ENCODE measurements at places on chromosomes 7 and 10. TPM values are rescaled to one million over a fixed set of nuclear protein-coding genes. Genes with fewer than 3 reads are reported as not detected.
A peak's percentile ranks its signal among the peaks of the same experiment; 100 is the strongest.

The LIPJ gene
- 0.28 TPM for total RNA-seq

The PRSS37 gene
- total RNA-seq = not detected

The HTR7 gene
- total RNA-seq = 3.0 TPM

The HKDC1 gene
- total RNA-seq = 1.5 TPM

The AFAP1L2 gene
- total RNA-seq = 47.6 TPM

The TEX47 gene
- total RNA-seq = not detected

The SCART1 gene
- 2.9 TPM for total RNA-seq

The MEOX2 gene
- total RNA-seq = 17.0 TPM

DNA sequence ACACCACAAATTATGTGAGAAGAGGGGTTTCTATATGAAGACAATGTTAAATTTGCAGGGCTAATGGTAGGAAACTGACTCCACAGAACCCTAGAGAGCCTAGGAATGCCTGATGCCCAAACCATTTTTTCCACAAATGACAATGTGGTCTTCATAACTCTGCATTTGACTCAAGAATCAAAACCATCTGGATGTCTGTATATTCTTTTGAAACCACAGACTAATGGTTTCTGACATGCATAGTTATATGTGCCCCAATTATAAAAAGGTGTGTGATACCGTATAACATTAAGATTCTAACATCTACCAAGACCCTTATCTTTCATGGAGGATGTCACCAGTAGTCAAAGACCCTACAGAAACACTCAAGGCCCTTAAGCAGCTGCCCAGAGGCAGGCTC, 20.3 kb downstream of the SEC61G start:
- H3K27me3 ChIP-seq = no peaks in the 10 kb centered on the region
- no peaks in the 10 kb centered on the region for H3K4me1 ChIP-seq
- no peak overlapping the region for H3K27ac ChIP-seq
- no peak for DNase-seq
- no peak overlapping the region for H3K4me3 ChIP-seq
- H3K36me3 ChIP-seq = no peaks in the 10 kb centered on the region

DNA sequence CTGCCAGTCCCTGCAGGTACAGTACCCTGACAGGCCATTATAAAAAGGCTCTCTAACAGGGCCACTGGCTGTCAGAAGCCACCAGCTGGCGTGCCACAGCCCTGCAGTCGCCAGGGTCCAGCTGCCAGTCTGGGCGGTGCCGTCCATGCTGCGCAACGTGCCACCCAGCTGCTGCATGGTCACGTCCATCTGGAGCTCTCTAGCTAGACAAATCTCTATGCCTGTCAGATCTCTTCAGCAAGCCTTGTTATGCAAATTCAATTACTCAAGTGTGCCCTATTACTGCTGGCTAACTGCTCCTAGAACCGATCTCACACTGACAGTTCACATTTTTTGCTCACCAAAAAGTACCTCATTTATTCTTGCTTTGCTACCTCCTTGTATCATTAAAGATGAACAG, 75.9 kb downstream of the HIBADH start:
- no peak overlapping the region for H3K4me3 ChIP-seq
- peaks cover 5% of the 10 kb centered on the region for H3K4me1 ChIP-seq
- H3K27ac ChIP-seq = no peak overlapping the region

- no peaks in the 10 kb centered on the region for H3K27me3 ChIP-seq
- H3K4me1 ChIP-seq = peaks cover 3% of the 10 kb centered on the region
- H3K4me3 ChIP-seq = no peak overlapping the region
- no peak for DNase-seq
- H3K36me3 ChIP-seq = no peaks in the 10 kb centered on the region
- H3K27ac ChIP-seq = no peak overlapping the region
Observed at GRCh38 chr7:139948587-139949335, 114.0 kb downstream of the PARP12 start.

DNA sequence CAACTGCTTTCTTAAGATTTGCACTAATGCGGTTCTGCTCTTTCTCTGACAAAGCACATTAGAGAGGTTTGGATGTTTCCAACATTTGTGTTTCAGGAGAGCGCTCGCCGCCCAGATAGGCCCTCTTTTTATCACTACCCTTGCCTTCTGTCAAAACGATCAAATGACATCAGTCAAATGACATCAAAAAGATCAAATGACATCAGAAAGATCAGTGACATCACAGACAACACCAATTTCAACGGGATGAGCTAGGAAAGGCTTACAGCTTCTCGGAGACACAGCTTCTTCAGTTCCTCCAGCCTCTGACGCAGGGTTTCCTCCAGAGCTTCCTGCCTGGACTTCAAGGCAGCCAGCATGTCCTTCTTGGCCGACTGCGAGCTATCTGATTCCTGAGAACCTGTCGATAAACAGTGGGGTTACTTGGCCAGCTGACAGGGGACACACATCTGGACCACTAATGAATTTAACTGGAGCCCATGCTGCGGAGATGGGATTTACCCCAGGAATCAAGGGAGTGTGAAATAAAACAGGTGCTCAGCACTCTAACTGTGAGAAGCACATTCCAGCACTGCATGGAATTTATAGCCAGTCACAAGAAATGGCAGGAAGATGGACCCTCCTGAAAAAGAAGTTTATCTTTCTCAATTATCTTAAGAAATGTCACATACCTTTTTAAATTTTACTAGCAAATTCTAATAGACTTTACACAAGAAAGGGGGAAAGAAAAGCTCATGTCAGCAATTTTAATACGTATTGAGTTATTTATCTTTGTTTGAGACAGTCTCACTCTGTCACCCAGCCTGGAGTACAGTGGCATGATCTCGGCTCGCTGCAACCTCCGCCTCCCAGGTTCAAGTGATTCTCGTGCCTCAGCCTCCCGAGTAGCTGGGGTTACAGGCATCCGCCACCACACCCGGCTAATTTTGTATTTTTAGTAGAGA, 88.2 kb downstream of the PRPF18 start:
- H3K27ac ChIP-seq = peak overlapping the region; percentile 72
- peaks cover 9% of the 10 kb centered on the region for H3K4me1 ChIP-seq
- no peak overlapping the region for H3K4me3 ChIP-seq
- no peak for DNase-seq

DNA sequence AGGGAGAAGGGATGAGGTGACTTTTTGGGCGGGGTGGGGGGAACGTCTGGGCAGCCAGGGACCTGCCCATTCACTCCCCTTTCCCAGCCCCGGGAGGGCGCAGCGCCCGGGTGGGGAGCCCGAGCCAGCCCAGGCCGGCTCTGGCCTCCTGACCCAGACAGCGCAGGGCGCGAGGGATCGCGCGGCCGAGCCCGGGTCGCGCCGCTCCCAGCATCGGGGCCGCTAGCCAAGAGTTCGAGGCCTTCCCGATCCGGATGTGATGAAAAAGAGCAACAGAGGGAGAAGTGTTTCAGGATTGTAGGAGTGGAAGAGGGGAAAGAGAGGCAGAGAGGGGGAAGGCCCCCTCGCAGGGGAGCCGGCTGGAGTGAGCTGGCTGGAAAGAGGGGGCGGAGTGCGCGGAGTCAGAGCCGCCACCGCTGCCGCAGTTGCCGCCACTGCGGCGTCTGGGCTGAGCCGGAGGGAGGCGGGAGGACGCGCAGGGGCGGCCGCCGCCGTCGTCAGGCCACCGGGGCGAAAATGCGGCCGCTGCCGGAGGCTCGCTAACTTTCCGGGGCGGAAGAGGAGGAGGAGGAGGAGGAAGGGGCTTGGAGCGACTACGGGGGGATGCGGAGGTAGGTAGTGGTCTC, at the start of gene MDFIC:
MDFIC (plus strand) TSS at position 69 of the 626 bp plus-strand sequence. CDS start 940 bp downstream, outside the sequence.
- peak; percentile 71 for DNase-seq
- H3K27ac ChIP-seq = peak within 1 kb of the TSS; percentile 86
- no peaks in the 10 kb centered on the region for H3K27me3 ChIP-seq
- H3K4me1 ChIP-seq = peaks cover 5% of the 10 kb centered on the region
- no peaks in the 10 kb centered on the region for H3K36me3 ChIP-seq

- H3K36me3 ChIP-seq = no peaks in the 10 kb centered on the region
- H3K27ac ChIP-seq = peak overlapping the region; percentile 62
- H3K4me1 ChIP-seq = peaks cover 7% of the 10 kb centered on the region
Observed at GRCh38 chr10:76974017-76974691, 663.5 kb downstream of the KCNMA1 start.

- H3K4me1 ChIP-seq = no peaks in the 10 kb centered on the region
- no peaks in the 10 kb centered on the region for H3K36me3 ChIP-seq
- H3K27me3 ChIP-seq = no peaks in the 10 kb centered on the region
- no peak overlapping the region for H3K4me3 ChIP-seq
- DNase-seq = no peak
Observed at GRCh38 chr7:19869979-19870378, 96.6 kb upstream of the TMEM196 start.

GRCh38 chr10:8379906-8380832, 325.7 kb downstream of the GATA3 start:
- H3K27me3 ChIP-seq = no peaks in the 10 kb centered on the region
- no peaks in the 10 kb centered on the region for H3K36me3 ChIP-seq
- no peak overlapping the region for H3K4me3 ChIP-seq
- no peak overlapping the region for H3K27ac ChIP-seq
- H3K4me1 ChIP-seq = no peaks in the 10 kb centered on the region
- no peak for DNase-seq

DNA sequence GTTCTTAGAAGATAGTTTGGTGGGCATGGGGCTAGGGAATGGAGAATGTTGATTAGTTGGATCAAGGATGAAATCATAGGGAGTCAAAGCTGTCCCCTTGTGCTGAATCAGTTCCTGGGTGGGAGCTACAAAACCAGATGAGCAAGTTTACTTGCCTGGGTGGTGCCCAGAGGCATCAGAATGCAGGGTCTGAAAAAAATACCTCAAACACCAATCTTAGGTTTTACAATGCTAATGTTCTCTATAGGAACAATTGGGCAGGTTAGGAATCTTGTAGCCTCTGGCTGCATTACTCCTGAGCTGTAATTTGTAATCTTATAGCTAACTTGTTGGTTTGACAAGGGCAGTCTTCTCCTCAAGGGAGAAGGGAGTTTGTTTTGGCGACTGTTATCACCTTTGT, 34.4 kb downstream of the LHFPL3 start:
- H3K27me3 ChIP-seq = no peaks in the 10 kb centered on the region
- no peak overlapping the region for H3K27ac ChIP-seq
- H3K36me3 ChIP-seq = no peaks in the 10 kb centered on the region
- no peaks in the 10 kb centered on the region for H3K4me1 ChIP-seq

DNA sequence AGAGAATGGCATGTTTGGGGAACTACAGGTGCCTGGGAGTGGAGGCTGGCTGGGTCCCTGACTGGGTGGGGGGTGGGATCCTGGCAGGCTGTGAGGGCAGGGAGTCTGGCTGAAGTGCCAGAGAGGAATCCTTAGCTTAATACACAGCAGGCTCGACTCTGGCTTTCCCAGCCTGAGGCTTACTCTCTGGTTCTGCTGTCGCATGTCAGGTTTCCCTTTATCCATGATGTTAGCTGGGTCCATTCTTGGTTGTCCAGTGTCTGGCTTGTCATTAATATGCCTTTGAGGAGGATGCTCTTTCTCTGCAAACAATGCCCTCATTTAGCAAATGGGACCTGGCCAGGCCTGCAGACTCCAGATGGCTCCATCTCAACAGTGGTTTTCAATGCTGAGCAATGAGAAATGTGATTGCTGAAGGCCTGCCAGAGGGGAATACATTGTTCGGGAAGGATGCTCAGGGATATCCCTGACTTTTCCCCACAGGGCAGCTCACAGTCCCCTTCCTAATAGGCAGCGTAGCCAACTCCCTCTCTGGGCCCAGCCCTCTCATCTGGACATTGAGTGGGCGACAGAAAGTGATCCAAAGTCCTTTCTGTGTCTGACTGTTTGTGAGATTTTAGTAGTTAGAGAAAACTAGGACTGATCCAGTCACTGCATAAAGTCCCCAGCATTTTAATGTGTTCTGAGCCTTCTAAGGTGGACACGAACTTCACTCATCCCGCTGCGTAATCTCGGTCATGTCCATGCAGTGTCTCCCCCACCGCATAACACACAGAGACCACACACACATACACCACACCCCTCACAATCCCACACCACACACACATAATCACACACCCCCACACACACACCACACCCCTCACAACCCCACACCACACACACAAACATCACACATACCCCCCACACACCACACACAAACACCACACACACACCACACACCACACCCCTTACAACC, 124.9 kb downstream of the ANLN start:
- H3K4me3 ChIP-seq = no peak overlapping the region
- peak overlapping the region; percentile 67 for H3K27ac ChIP-seq
- H3K27me3 ChIP-seq = no peaks in the 10 kb centered on the region
- no peaks in the 10 kb centered on the region for H3K36me3 ChIP-seq
- no peak for DNase-seq

DNA sequence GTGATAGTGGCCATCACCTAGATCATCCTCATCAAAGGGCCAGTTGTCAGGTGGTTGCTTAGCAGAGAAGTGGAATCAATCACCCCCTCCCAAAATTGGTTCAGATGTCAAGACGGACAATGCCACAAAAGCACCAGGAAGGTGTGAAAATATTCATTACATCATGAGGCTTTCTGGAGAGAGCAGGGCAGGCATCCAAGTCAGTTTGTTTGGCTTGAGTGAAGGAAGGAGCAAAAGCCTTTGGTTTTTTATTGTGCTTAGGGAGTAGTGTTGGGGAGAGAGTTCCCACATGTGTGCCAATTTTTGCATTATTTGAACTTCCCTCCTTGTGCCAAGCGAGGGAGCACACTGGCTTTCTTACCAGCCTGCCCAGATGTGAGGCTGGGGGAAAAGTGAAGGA, 1082.9 kb downstream of the LRMDA start:
- DNase-seq = peak; percentile 34
- no peaks in the 10 kb centered on the region for H3K4me1 ChIP-seq
- no peak overlapping the region for H3K4me3 ChIP-seq
- H3K36me3 ChIP-seq = no peaks in the 10 kb centered on the region
- H3K27ac ChIP-seq = no peak overlapping the region
- no peaks in the 10 kb centered on the region for H3K27me3 ChIP-seq

- no peaks in the 10 kb centered on the region for H3K27me3 ChIP-seq
- H3K4me1 ChIP-seq = peaks cover 6% of the 10 kb centered on the region
- no peak for DNase-seq
- H3K27ac ChIP-seq = no peak overlapping the region
- H3K4me3 ChIP-seq = no peak overlapping the region
- H3K36me3 ChIP-seq = no peaks in the 10 kb centered on the region
Observed at GRCh38 chr7:101068401-101068800, 16.9 kb upstream of the TRIM56 start.

- H3K27ac ChIP-seq = no peak overlapping the region
- DNase-seq = no peak
- H3K4me1 ChIP-seq = no peaks in the 10 kb centered on the region
- no peaks in the 10 kb centered on the region for H3K27me3 ChIP-seq
Observed at GRCh38 chr7:12821746-12822145, 134.3 kb downstream of the ARL4A start.

GRCh38 chr7:128356546-128357216, 4.8 kb downstream of the PRRT4 start:
- no peak overlapping the region for H3K27ac ChIP-seq
- peaks cover 20% of the 10 kb centered on the region for H3K27me3 ChIP-seq
- no peak overlapping the region for H3K4me3 ChIP-seq
- peaks cover 37% of the 10 kb centered on the region for H3K4me1 ChIP-seq
- DNase-seq = no peak

GRCh38 chr7:128037081-128037480, 5.8 kb upstream of the LRRC4 start:
- H3K4me3 ChIP-seq = no peak overlapping the region
- no peaks in the 10 kb centered on the region for H3K36me3 ChIP-seq
- DNase-seq = no peak

- no peak for DNase-seq
- no peaks in the 10 kb centered on the region for H3K36me3 ChIP-seq
- H3K27me3 ChIP-seq = no peaks in the 10 kb centered on the region
- no peak overlapping the region for H3K27ac ChIP-seq
Observed at GRCh38 chr10:118810796-118811505, 56.2 kb upstream of the CACUL1 start.

GRCh38 chr10:77261146-77261545, 376.5 kb downstream of the KCNMA1 start:
- no peaks in the 10 kb centered on the region for H3K4me1 ChIP-seq
- DNase-seq = no peak
- no peak overlapping the region for H3K27ac ChIP-seq
- H3K36me3 ChIP-seq = no peaks in the 10 kb centered on the region
- H3K4me3 ChIP-seq = no peak overlapping the region
